ENCODE measurements at places on chromosomes 3 and 15. TPM values are rescaled to one million over a fixed set of nuclear protein-coding genes. Genes with fewer than 3 reads are reported as not detected.

OCA2 gene
- total RNA-seq, result not detected

SEMA3G gene
- total RNA-seq, result 0.05 TPM

ZFAND6 gene
- total RNA-seq, result 290 TPM

SERINC4 gene
- total RNA-seq, result 0.05 TPM
